ENCODE measurements at places on chromosomes 1 and 21.

DNA sequence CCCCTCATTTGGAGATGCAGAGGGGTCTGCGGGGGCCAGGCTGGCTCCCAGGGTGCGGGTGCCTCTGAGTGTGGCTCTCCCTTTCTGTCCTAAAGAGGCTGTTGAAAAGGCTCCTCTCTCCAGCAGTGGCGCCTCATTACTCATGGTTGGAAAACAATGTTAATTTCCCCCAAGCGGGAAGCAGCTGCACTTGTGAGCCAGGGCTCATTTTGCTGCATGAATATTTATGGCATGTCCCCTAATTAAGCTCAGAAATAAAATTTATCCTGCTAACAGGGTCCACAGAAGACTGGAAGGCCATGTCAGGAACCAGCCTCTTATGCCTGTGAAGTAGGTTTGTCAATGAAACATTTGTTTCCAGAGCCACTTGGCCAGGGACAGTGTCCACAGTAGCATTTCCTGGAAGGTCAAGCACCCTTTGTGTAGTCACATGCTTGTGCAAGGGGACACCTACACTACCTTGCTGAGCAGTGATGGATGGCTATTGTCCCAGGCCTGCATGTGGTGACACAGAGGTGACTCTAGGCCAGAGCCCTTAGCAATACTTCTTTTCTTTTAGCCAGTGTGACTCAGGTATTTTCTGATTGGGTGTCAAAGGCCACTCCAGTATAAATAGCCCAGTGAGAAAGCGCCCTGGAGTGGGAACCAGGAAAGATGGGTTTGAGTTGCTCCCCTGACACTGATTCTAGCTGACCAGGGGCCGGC is 259.0 kb downstream of the FOXD2 start:
- no peak for DNase-seq

DNA sequence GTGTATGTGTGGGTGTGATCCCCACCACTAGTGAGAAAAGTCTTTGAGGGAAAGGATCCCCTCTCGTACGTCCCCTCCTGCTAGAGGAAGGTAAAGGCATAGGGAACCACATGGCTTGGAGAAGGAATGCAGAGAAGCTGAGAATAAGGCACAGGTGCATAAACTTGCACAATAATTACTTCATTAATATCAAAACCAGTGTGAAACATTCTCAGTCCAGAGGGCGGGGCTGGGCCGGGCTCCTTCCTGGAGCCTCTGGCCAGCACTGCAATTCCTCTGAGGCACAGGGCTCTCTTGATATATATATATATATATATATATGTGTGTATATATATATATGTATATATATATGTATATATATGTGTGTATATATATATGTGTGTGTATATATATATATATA is 162.6 kb downstream of the TSEN15 start:
- DNase-seq: no peak

- no peak for DNase-seq
Observed at GRCh38 chr1:204896023-204896422, 25.4 kb downstream of the NFASC start.

GRCh38 chr1:235313931-235314678 is 13.9 kb downstream of the ARID4B start:
- DNase-seq: no peak

- DNase-seq: no peak
Observed at GRCh38 chr1:222224636-222225315, 323.1 kb downstream of the HHIPL2 start.

DNA sequence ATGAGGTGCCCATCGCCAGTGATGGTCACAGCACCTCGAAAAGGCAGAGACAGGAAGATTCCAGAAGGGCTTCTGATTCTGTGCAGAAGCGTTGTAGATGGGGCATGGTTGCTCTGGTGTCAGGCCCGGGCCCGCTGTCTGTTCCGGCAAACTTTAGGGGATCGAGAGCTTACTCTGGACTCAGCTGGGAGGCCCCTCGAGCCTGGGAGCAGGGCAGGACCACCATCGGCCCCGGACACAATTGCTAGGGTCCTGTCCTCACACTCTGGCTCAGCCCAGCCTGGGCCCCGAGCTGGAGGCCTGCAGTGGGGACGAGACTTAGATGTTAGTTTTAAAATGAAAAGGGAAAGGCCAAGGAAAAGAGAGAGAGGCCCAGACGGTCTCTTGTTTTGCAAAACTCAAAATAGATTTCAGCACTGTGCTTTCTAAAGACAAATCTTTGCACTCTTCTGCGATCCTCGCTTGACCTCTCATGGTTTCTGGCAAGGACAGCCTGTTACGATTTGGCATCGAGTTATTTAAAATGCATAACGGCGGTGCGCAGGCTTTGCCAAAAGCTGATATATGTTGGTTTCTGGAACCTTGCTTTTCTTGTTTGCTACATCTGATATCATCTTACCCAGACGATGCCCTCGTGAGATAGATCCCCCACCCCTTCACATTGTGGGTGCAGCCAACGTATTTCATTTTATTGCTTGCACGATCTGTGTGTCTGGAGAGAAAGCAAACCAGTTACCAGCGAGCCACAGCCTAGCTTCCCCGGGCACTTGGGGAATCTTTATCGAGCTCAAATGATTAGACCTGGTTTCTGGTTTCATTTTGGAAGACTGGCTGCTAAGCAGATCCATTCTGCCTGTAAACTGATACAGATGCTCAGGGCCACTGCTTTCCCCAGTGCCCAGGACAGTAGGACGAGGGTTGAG is 58.0 kb downstream of the PRDM16 start:
- DNase-seq: no peak

DNA sequence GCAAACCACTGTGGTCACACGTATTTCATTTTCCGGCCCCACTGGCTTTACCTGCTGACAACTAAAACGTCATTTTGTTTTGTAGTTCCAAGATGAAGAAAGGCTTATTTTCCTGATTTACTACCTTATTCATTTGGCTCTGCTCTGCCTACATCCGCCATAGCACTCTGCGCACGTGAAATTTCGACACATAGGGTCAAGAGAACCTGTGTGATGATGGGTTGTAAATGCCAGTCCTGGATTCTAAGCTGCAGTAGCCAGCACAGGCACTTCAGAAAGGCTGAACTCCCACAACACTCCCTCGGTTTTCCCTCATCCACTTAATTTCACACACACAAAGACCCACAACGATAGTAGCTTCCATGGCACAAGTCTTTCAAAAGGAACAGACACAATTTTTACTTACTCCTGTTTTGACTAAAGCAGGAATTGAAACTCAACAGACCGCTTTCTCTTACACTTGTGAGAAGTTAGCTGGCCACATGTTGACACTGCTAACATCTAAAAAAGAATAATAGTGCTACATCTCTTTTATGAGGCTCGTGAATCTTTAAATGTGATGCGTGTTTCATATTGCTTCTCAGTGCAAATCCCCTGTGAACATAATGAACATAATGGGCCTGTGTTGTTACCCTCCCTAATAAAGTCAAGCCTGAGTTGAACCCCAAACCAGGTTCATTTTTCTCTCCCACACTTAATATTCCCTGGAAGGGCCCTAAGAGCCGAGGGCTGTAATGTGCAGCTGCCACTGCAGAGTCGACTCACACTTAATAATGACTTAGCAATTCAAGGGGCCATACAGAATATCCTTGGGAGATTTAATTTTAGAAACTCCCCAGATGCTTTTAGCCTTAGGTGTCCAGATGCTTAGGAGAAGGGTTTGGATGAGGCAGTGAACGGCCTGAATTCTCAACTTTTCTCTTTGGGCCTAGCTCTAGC is 1.5 kb upstream of the RUNX1 start:
- DNase-seq: no peak

DNA sequence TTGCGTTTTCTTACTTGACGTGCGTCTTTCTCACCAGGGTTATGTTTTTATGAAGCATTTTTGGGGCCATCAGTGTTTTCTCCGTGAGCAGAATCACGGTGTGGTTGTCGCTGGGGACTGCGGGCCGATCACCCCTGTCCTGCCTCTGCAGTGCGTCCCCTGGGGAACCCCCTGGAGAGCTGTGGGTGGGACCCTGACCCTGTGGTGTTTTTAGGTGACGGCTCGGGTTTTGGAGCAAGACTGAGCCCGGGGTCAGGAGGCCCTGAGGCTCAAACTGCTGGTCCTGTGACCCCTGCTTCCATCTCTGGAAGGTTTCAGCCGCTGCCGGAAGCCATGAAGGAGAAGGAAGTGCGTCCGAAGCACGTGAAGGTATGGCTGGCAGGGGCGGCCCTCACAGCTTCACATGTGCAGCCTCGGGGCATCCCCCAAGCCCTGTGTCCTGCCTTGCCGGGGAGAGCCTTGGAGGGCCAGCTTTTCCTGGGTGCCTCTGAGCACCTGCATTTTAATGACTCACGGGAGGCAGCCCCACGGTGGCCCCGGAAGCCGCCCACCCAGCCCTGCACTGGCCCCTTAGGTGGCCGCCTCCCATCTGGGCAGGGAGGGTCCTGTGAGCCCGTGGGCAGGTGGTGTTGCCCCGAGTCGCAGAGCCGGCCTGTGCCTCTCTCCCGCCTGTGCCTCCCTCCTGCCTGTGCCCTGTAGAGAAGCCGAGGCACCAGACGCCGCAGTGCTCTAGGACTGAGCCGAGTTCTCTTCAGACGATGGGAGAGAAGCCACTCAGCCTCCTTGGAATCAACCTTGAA is 36.7 kb upstream of the DIP2A start:
- DNase-seq: no peak

DNA sequence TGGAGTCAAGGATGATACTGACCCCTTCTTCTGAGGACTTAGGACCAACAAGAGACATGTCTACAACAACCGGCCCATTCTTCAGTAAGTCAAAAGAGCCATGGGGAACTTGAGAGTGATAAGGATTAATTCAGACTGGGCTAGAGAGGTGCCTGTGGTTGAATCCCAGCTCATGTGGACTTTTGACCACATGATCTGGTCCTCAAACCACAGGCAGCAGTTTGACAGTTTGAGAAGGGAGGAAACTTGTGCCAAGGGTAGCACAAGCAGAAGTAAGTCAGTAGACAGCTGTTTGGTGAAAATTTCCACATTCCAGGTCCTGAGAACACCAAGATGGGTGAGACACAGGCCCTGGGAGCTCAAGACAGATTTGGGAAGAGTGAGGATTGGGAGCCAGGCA is 19.8 kb downstream of the SH3BP5L start:
- DNase-seq: no peak

DNA sequence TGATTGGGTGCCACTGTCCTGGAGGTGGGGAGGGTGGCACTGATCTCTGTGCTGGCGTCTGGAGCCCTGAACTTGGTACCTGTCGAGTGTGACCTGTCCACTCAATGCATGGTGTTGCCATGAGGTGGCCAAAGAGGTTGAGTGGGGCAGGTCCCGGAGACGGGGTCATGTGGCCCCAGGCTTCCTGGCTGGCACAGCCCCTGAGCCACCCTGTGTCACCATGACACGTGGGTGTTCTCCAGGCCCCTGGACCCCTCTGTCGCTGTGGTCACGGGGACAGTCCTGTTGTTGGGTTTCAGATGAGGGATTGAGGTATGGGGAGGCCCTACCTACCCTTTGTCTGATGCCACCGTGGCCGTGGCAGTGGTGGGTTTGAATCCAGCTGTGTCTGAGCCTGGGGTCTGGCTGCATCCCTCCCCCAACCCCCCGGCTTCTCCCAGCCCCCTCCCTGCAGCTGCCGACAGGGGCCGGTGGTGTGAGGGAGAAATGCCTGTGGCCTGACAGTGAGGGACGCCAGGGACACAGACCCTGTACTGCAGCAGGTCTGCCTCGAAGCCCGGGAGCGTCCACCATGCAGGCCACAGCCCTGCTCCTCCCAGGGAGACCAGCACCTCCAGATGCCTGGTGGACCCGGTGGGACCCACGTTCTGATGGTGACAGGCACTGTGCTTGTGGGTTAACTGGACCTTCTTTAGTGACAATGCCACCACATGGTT is 12.0 kb downstream of the TRPM2 start:
- no peak for DNase-seq

- no peak for DNase-seq
Observed at GRCh38 chr1:198677027-198677426, 38.2 kb downstream of the PTPRC start.

- no peak for DNase-seq
Observed at GRCh38 chr1:2858676-2859075, 57.2 kb upstream of the TTC34 start.

- no peak for DNase-seq
Observed at GRCh38 chr21:33418691-33419090, 15.5 kb downstream of the IFNGR2 start.

DNA sequence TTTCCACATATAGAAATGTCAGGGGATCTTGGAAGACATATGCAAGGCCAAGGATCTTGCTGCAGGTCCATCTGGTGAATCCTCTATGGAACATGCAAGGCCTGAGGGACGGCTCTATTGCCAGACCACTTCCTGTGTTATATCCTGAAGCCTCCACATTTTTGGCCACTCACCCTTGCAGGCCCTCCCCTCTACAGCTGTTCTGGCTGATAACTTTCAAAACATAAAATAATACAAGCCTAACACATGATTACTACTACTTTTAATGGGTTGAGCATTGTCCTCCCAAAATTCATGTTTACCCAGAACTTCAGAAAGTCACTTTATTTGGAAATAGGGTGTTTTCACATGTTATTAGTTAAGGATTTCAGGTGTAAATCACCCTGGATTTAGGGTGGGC is 18.5 kb upstream of the LYPLAL1 start:
- no peak for DNase-seq

DNA sequence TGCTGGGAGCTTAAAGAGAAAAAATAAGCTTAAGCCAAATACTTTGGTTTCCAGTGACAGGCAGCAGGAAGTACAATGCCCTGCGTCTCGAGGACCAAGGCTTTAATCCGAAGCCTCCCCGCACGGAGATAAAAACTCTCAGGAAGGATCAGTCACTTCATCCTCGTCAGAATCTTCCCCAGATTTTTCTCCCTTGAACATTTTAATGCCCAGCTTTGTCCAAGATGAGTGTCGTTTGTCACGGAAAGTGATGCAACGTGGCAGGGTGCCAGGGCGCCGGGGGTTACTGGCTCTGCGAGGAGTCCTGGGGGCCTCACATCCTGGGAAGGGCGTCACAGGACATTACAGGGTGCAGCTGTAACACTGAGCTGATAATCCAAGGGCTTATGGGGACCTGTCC is 25.2 kb upstream of the PCBP3 start:
- DNase-seq: no peak

DNA sequence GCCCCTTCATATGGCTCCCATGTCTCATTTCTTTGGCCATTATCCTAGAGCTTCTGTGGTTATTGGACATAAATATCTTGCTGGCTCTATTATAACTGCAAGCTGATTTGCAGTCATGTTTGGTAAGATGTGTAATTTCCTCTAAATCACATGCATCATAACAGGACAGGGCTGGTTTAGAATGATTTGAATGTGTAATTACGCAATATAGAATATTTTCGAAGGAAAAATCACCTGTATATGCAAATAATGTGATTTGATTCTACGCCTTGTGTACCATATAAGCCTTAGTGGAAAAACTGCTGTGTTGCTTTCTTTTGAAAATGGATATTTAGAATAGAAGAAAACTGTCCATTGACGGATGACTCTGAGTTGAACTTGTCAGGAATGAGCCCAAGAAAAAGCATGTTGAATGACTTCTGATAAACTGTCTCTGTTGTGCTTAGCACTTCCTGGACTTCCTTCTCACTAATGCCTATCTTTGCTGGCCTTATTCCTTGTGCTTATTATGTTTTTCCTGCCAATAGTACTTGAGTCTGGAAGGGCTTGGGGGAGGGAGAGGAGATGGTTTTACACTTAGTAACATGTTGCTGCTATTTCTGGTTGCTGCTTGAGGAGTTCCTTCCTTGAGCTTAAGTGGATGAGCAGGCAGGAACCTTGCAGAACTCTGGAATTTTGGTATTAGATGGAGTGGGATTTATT is 6.5 kb downstream of the CACHD1 start:
- no peak for DNase-seq

- no peak for DNase-seq
Observed at GRCh38 chr1:208841436-208841835, 597.3 kb upstream of the PLXNA2 start.

Measured in CD4-positive, alpha-beta T cell treated with Interleukin-12 subunit alpha and Interleukin-12 subunit beta, for 1 hour (primary cell).